Subcutaneous preadipocyte (primary cell): ENCODE measurements at places on chromosomes 4 and X. TPM values are rescaled to one million over a fixed set of nuclear protein-coding genes. Genes with fewer than 3 reads are reported as not detected.

The TEX13B gene
- not detected in 2 replicates for total RNA-seq

The YTHDC1 gene
- 29.5 and 33.8 TPM in 2 replicates for total RNA-seq

The NPY1R gene
- under 0.01 TPM in 1 of 2 replicates, not detected in the other for total RNA-seq

The GPR119 gene
- not detected in 2 replicates for total RNA-seq

The DMP1 gene
- total RNA-seq = not detected in 2 replicates

The ZMAT1 gene
- total RNA-seq = under 0.01 and 0.37 TPM in 2 replicates

The HMX1 gene
- total RNA-seq = not detected in 2 replicates

The ZCCHC18 gene
- 0.37 TPM in 1 of 2 replicates, not detected in the other for total RNA-seq

The ETDB gene
- not detected in 2 replicates for total RNA-seq

The SPATA4 gene
- total RNA-seq = 0.20 TPM in 1 of 2 replicates, not detected in the other

The INTS12 gene
- total RNA-seq = 12.1 and 15.2 TPM in 2 replicates

The SH2D1A gene
- not detected in 2 replicates for total RNA-seq

The UCP1 gene
- not detected in 2 replicates for total RNA-seq

The DIPK2B gene
- not detected in 2 replicates for total RNA-seq

The PABPC1L2A gene
- total RNA-seq = not detected in 2 replicates

The INPP4B gene
- total RNA-seq = 4.4 and 20.5 TPM in 2 replicates

The SPANXA2 gene
- total RNA-seq = not detected in 2 replicates

The DMD gene
- total RNA-seq = 0.78 and 1.8 TPM in 2 replicates

The RAB33A gene
- 0.37 and 0.39 TPM in 2 replicates for total RNA-seq

The AGTR2 gene
- not detected in 2 replicates for total RNA-seq

The TCEAL2 gene
- not detected in 2 replicates for total RNA-seq

The BMX gene
- total RNA-seq = not detected in 2 replicates

The HELT gene
- not detected in 2 replicates for total RNA-seq

The CCNI gene
- total RNA-seq = 147 and 171 TPM in 2 replicates

The UNC5C gene
- total RNA-seq = under 0.01 TPM in 2 replicates

The GYPE gene
- total RNA-seq = 0.73 and 3.3 TPM in 2 replicates

The PAGE4 gene
- total RNA-seq = not detected in 2 replicates

The CPLX1 gene
- not detected in 2 replicates for total RNA-seq

The TMEM128 gene
- total RNA-seq = 17.6 and 18.6 TPM in 2 replicates

The CENPC gene
- total RNA-seq = 12.9 and 15.2 TPM in 2 replicates

The MAPK10 gene
- total RNA-seq = 2.9 and 3.9 TPM in 2 replicates

The GNRHR gene
- total RNA-seq = not detected in 2 replicates

The PAGE2 gene
- total RNA-seq = not detected in 2 replicates

The USP17L13 gene
- total RNA-seq = not detected in 2 replicates

The SCRG1 gene
- total RNA-seq = under 0.01 TPM in 1 of 2 replicates, not detected in the other

The NALF2 gene
- not detected in 2 replicates for total RNA-seq

The FAM133A gene
- total RNA-seq = not detected in 2 replicates

The VGLL1 gene
- not detected in 2 replicates for total RNA-seq

The ADH4 gene
- total RNA-seq = not detected in 2 replicates

The NPNT gene
- total RNA-seq = not detected in 2 replicates

The RHOXF2 gene
- not detected in 2 replicates for total RNA-seq

The LRCH2 gene
- 4.3 and 4.8 TPM in 2 replicates for total RNA-seq

The ARMCX1 gene
- 55.9 and 57.0 TPM in 2 replicates for total RNA-seq

The CDKL5 gene
- 1.1 and 2.0 TPM in 2 replicates for total RNA-seq
